ENCODE measurements at places on chromosomes 7 and 10.

DNA sequence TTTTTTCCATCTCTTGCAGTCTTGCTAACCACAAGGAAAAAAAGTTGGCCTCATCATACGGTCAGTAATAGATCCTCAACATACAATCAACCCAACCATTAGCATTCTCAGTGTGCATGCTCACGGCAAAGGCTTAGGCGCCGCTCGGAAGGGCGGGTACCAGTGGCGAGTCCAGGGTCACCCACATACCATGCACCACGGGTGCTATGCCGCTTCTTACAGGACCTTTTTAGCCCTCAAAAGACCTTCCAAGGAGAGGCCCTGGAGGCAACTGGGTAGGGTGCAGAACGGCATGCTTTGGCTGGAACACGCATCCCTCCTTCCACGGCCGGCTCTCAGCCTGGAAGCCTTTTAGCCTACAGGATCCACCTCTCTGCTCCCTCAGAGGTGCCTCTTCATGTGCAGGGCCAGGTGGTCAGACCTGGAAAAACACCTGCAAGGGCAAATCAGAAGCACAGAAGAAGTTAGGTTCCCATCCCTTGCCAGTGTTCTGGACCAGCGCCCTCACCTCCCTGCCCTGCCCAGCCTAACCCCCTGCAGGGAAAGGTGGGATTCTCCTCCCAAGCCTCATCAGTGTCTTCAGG lies 5.8 kb downstream of the KLF6 start:
- no peak for DNase-seq

DNA sequence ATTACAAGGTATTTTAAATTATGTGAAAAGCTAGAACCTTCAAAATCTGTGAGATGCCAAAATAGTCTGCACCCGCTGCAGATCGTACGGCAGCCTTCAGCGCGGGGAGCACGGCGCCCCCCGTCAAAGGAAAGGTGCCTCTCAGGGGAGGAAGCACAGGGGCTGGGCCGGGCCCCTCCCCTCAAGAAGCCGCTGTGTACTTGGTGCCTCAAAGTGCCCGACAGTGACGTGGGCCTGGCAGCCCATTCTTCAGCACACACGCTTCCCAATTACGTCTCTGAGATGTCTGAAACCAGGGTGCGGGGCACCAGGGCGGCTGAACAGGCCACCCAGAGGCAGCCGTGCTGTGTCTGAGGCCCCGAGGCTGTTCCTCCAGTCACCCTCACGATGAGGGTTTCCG lies 116.1 kb downstream of the INPP5A start:
- no peak for DNase-seq

DNA sequence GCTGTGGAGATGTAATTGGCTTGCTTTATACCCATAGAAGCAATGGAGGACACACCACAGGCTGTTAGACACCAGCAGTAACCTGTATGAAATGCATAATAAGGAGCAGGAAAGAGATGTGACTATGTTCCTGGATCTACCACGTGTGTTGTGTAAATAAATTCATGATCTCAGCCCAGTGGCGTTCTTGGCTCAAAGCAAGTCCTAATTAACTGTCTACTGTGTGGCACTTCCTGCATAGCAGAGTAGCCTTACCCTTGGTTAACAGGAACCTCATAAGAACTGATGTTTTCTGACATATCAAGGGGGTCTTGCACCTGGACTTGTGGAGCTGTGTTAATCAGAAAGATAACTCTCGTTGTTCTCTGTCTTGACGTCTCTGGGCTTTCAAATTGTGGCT lies 25.7 kb upstream of the FAM180A start:
- DNase-seq, result no peak

- DNase-seq, result no peak
Measured at GRCh38 chr7:158470336-158470735, 117.3 kb downstream of the PTPRN2 start.

DNA sequence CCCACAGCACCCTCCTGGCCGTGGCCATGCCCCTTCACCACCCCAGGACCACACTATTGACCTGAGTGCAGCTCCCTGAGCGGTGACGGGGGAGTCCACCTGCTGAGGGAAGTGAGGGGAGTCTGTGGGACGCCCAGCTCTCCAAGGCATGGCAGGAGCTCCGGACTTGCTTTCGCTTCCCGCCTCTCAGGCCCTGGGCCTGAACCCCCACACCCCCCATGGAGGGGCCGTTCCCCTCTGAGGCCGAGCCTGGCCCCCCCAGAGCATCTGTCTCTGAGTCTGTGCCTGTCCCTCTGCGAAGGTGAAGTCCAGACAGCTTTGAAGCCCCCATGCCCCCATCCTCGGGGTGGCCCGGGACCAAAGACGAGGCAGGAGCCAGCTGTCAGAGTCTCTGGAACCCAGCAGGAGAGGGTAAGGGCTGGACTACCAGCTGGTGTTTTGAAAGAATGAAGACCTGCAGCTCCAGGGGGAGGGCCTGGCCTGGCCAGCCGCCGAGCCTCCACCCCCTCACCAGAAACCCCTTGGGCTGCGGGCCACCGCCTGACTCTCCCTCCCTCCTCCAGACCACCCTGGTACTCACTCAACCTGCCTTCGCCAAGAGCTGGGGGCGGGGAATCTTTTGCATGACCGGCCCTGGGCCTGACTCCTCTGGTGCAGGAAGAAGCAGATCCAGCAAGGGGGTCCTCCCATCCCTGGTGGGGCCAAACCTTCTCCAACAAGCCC lies 114.0 kb downstream of the PDGFA start:
- DNase-seq, result peak; percentile 52

- no peak for DNase-seq
Measured at GRCh38 chr7:106358103-106358663, 73.4 kb upstream of the NAMPT start.

DNA sequence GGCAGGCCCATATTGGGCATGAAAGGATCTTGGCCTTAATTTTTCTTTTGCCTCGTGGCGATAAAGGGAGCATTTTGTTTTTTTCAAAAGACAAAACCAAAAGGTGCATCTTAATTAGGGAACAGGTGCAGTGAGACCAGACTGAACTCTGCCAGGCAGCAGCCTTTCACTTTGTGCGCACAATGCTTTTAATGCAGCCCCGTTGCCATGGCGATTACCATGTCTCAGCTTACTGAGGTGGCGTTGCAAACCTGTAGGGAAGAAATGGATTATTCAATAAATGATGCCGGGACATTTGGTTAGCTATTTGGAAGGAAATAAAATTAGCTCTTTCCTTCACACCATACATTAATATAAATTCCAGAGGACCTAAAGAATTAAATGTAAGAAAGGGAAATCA lies 61.9 kb downstream of the MYL10 start:
- peak; percentile 24 for DNase-seq

DNA sequence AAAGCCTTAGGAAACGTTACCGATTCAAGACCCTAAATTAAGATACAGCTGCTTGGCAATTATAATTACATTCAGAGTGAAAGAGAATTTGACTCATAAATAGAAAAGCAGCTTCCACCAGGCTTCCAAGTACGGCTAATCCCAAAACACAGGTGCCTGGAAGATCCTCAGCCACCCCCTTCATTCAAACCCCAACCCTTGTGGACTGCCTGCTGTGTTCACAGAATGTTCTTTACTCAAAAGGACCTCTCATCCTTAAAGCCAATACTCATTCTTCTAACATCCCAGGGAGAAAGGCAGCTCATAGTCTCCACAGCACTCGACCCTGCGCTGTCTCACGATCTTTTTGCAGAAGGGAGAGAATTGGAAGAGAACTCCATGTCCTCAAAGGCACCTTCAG lies 32.9 kb downstream of the RNF32 start:
- DNase-seq, result no peak

DNA sequence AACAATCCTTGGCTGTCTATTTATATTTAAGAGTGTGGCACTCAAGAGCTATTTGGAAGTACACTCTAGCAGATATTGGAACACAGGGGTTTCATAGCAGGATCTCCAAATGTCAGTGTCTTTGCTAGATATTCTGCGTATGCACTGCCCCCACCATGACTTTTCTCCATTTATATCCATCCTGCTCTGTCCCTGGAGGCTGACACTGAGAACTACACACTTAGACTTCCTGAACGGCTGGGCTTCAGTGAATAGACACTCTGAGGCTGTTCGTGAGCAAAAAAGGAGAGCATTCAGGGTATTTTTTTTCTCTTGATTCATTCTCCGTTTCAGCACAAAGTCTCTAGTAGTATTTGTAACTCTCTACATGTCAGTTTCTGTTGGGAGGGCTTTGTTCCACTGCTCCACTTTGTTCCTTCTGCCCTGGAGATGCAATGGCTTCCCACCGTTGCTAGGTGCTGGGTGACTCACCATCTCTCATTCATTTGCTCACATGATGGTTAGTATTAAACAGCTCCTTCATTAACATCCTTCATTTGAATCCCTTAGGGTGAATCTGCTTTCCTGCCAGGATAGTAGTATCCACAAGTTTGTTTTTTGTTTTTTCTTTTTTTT lies 155.9 kb upstream of the SLC13A1 start:
- no peak for DNase-seq

- no peak for DNase-seq
Measured at GRCh38 chr7:90465816-90466215, 3.6 kb upstream of the PTTG1IP2 start.

- no peak for DNase-seq
Measured at GRCh38 chr10:16689227-16689626, 128.0 kb downstream of the RSU1 start.

GRCh38 chr7:124051681-124052377 lies 19.0 kb upstream of the TMEM229A start:
- no peak for DNase-seq

- DNase-seq, result no peak
Measured at GRCh38 chr7:100896732-100897608, 1.3 kb upstream of the ACHE start.

- no peak for DNase-seq
Measured at GRCh38 chr10:60032723-60033122, 126.4 kb upstream of the CCDC6 start.

- no peak for DNase-seq
Measured at GRCh38 chr10:111551001-111551400, 474.2 kb downstream of the ADRA2A start.

DNA sequence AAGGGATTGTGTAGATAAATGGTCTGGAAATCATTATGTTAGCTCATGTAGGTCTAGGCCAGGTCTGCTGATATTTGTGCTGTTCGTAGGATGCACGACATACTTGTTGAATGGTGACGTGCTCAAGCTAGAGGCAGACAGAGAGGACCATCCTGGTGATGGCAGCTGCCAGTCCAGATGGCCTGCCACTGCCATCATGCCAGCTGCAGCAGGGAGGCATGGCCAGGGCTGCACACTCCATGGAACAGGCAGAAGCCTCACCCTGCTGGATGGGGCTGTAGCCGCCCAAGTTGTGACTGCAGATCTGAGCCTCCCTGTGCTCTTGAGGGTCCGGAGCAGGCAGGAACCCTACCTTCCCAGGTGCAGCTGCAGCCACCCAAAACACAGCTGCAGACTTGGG lies 80.3 kb downstream of the SPDYE5 start:
- DNase-seq, result no peak

GRCh38 chr7:130951976-130952876 lies 218.2 kb upstream of the KLF14 start:
- DNase-seq, result no peak

GRCh38 chr10:81838950-81839349 lies 36.0 kb upstream of the NRG3 start:
- no peak for DNase-seq

GRCh38 chr10:120658943-120659885 lies 191.9 kb upstream of the WDR11 start:
- no peak for DNase-seq

GRCh38 chr7:142913566-142913965 lies 20.0 kb downstream of the TRPV5 start:
- DNase-seq, result no peak

DNA sequence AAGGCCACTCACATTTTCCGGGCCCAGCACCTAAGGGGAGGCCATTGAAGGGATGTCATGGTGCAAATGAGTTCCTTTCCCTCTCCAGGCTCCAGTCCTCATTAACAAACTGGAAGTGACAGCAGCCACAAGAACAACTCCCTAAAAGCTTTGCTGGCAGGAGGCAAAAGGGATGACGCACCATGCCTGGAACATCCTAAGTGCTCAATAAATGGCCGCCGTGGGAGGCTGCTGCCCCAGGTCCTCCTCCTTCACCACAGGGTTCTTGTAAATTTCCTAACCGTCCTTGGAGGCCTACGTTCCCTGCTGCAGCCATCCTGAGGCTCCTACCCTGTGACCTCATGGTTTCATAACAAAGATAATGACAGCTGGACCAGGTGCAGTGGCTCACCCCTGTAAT lies 41.3 kb upstream of the CAMK1D start:
- no peak for DNase-seq

GRCh38 chr7:136528329-136528728 lies 340.1 kb upstream of the CHRM2 start:
- DNase-seq, result no peak

- no peak for DNase-seq
Measured at GRCh38 chr10:126016882-126017281, 120.5 kb downstream of the FANK1 start.

DNA sequence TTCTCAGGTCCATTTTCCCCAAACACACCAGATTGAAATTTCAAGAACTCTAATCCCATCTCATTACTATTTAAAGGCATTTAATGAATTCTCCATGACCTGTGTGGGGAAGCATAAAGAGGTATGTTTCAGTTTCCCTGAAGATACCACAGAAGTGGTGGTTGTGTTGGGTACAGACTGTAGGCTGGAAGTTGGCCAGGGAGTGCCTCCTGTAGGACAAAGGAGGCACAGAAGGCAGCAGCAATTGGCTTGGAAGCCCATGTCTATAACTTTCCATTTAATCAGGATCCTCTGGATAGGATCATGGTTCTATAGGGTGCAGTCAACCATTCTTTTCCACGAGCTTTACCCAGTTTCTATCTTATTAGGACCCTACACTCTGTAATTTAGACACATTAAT lies 8.6 kb upstream of the BET1 start:
- DNase-seq, result no peak

DNA sequence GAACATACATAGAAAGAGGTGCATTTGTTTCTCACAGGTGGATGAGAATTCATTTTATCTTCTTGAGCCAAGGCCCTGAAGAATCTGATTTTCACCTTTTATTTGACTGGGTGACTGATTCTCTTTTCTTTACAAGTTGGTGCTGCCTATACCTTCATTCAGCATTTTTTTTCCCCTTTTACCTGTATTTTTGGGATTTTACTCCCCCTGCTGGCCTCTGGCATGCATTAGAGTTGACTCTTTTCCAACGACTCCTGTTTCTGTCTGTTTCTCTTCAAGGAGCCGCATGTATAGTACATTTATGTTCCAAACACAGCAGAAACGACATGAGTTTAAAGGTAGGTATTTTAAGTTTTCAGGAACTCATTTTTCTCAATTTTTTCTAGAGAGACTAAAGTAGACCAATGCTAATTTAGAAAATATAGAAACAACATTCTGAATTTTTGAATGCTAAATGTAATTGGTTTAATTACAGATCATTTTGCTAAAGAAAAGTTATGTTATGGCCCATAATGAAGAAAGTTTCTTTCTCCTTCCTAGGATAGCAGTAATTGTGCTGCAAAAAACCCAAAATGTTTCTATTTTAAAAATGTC lies 149.8 kb upstream of the HDAC9 start:
- no peak for DNase-seq

- no peak for DNase-seq
Measured at GRCh38 chr10:122988501-122988900, 8.3 kb downstream of the PSTK start.

DNA sequence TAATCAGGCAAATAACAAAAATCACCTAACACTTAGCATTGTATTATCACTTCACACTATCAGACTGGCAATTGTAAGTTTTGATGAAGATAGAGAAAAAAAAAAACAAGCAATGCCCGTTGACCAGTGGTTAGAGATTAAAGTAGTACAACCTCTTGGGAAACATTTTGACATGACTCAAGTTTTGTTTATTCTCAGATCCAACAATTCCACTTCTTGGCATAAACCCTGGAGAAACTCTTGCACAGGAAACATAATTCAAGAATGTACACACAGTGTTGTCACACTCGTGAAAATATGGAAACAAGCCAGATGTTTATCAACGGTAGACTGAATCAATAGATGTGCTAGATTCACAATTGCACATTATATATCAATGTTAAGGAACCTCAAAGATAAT lies 37.2 kb downstream of the FRMD4A start:
- DNase-seq, result no peak

Data from RWPE2 (cell line).